Muscle of back (tissue), 13 donors: ENCODE measurements at places on chromosomes 1 and 21. TPM values are rescaled to one million over a fixed set of nuclear protein-coding genes. Genes with fewer than 3 reads are reported as not detected.
A peak's percentile ranks its signal among the peaks of the same experiment; 100 is the strongest.

- DNase-seq: peak; percentile 85
These were observed 44.2 kb upstream of the MARK1 start for GRCh38 chr1:220483700-220484099.

DNA sequence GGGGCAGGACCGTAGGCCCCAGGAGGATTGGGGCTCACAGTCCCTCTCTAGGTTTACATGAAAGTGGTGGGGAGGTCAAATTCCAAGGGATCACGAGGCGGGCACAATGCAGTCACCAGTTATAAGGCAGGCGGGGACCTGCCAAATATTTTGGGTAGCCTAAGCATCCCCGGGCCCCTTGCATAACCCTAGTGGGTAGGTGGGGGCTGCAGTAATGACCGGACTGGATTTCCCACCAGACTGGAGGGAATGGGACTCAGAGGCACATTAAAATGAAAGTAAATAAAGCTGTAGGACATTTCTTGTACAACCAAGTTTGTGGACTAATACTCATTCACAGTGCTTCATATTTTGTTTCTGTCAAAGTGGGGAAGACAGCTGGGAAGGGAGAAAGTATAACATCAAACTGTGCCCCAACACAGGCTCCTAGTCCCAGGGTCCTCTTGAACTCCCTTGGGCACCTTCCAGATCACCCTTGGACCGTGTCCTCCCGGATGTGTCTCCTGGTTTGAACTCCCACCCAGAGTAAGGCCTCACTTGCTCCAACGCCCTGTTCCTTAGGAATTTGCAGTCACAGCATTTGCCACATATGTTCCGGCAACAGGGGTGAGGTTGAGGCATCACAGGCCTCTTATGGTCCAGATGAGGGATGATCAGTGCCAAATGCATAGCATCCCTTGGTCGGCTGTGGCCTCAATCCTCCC is 28.4 kb upstream of the KIAA0040 start:
- no peak for DNase-seq

GRCh38 chr21:40466893-40467483 is 380.0 kb downstream of the DSCAM start:
- peak; percentile 54 for DNase-seq

DNA sequence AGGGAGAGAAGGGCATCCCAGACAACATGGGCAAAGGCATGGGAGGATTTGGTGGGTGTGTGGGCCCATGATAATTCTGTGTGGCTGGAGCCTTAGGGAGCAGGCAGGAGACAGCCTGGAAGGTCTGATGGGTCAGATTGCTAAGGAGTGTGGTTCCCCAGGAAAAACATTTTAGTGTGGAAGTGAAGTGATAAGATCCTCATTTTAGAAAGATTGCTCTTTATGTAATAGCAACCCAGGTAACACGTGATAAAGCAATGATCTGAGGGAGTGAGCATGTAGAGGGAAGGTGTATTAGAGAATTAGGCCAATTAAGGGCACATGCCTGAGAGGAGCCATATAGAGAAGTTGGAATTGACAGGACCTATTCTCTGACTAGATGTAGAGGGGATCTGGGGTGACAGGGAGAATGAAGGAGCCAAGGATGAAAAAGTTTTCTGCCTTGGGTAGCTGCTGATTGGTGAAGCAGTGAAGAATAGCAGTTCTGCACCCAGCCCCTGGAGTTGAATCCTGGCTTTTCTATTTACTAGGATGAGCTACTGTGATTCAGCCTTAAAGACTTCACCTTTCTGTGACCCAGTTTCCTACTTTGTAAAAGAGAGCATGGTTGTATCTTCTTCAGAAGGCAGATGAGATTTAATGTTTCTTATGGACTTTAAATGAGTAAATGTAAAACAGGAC is 18.7 kb upstream of the SLAMF6 start:
- DNase-seq: no peak

DNA sequence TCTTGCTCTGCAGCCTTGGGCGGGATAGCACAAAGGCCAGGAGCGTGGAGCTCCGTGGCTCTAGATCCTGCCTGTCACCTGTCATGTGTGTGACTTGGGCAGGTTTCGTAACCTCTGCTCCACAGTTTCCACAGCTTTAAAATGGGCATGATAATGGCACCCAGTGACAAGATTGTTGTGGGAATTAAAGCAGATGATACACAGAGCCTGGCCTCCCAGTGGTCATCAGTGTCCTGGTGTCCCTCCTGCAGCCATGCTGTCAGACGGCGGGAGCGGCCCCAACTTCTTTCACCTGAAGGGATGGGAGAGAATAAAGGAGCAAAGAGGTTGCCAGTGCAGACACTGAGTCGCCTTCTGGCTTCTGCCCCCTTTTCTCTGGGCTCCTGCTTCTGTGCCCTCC is 61.5 kb downstream of the SLC37A1 start:
- no peak for DNase-seq

The SIPA1L2 gene
- 25.8 TPM for polyA plus RNA-seq

DNA sequence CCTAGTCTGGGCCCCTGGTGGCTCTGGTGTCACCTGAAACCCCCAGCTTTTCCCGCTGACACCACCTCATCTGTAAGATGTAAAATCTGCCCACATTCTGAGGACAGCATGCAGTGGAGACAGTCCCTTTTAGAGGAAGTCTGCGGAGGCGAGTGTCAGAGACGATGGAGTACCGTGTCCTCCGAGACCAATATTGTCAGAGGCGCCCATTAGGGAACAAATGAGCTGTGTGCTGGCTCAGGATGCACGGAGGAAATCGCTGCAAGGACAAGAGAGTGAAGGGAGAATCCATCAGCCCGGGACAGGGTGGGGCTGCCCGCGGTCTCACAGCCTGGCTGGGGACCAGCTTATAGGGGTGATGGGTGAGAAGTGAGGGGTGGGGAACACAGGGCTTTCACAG is 214.8 kb downstream of the MATN1 start:
- no peak for DNase-seq

The APCS gene
- polyA plus RNA-seq: not detected

DNA sequence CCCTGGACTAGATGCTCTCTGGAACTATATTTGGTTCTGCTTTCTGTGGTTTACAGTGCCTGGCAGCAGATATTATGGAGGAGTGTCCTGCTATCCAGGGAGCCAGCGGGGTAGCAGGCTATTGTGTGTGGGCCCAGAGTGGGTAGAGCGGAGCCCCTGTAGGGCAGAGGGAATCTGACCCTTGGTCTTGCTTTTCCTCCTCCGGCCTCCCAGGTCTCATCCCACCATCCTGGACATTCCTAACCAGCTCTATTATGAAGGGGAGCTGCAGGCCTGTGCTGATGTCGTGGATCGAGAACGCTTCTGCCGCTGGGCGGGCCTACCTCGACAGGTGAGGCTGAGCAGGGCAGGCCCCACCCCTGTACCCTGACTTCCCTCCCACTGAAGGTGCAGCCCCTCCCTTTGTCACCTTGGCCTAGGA is 9.1 kb downstream of the RHOC start:
- DNase-seq: no peak

The ANGPTL1 gene
- polyA plus RNA-seq: 78.2 TPM

The C8B gene
- polyA plus RNA-seq: not detected

- no peak for DNase-seq
These were observed 42.8 kb downstream of the DPH5 start for GRCh38 chr1:100982793-100983192.

The CCDC30 gene
- polyA plus RNA-seq: 1.9 TPM

The FAM3B gene
- polyA plus RNA-seq: 0.42 TPM

DNA sequence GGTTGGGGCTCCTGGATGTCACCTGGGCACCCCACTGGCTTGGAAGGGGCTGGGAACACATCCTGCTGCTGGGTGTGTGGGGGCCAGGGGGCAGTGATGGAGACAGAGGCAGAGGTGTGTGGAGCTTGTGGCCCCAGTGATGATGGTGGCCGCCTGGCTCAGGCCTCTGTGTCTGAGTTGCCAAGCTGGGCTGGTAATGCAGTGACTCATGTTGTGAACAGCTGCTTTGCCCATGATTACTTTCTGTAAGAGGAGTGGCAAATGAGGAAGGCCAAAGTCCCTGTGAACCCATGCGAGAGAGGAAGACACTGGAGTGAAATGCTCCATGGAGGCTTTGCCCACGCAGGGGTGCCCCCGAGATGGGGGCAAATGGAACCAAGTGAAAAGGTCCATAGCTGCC is 86.8 kb downstream of the KCNJ6 start:
- DNase-seq: no peak

The FAM167B gene
- 4.6 TPM for polyA plus RNA-seq

- no peak for DNase-seq
These were observed 414.0 kb downstream of the CAMTA1 start for GRCh38 chr1:7199077-7199779.

The LRRC53 gene
- polyA plus RNA-seq: not detected

The RUNX3 gene
- polyA plus RNA-seq: 10.4 TPM

- no peak for DNase-seq
These were observed 58.0 kb downstream of the ACP6 start for GRCh38 chr1:147612366-147612765.

GRCh38 chr1:19517017-19517416 is 31.7 kb upstream of the CAPZB start:
- DNase-seq: no peak

DNA sequence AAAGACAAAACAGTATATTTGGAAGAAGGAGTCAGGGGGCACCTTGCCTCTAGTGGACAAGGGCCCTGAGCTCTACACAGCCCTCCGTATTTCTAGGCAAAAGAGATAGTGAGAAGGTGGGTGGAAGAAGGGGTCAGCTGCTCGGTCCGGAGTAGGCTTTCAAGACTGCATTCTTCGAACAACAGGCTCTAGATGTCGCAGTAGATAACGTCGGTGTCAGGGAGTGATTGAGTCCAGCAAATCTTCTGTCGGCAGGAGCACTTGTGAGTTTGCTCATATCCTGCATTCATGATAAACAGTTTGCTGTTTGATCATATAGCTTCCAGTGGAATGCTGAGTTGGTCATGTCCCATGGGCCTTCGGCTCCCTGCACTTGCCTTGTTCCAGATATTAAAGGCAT is 36.8 kb downstream of the DIPK1A start:
- no peak for DNase-seq

The PTPRU gene
- polyA plus RNA-seq: 8.9 TPM
